ENCODE measurements at places on chromosomes 1 and 21.

GRCh38 chr1:3561702-3562101, 49.6 kb downstream of the MEGF6 start:
- no peak for DNase-seq

DNA sequence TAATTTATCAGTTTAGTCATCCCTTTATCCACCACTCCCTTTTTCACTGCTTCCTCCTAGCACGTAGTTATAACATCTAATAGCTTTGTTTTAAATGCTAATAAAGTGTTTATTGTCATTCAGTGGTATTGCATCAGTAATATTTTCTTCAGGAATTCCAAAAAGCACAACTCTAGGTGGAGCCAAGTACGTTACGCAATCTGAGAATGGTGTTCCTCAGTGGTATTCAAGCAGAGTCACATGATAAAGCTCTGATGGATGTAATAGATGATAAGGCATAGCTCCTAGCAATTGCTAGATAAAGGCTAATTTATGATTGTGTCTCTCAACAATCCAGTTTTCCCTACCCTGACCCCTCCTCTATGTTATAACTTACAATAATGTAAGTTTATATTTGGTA, 494.6 kb upstream of the ADGRL4 start:
- no peak for DNase-seq

DNA sequence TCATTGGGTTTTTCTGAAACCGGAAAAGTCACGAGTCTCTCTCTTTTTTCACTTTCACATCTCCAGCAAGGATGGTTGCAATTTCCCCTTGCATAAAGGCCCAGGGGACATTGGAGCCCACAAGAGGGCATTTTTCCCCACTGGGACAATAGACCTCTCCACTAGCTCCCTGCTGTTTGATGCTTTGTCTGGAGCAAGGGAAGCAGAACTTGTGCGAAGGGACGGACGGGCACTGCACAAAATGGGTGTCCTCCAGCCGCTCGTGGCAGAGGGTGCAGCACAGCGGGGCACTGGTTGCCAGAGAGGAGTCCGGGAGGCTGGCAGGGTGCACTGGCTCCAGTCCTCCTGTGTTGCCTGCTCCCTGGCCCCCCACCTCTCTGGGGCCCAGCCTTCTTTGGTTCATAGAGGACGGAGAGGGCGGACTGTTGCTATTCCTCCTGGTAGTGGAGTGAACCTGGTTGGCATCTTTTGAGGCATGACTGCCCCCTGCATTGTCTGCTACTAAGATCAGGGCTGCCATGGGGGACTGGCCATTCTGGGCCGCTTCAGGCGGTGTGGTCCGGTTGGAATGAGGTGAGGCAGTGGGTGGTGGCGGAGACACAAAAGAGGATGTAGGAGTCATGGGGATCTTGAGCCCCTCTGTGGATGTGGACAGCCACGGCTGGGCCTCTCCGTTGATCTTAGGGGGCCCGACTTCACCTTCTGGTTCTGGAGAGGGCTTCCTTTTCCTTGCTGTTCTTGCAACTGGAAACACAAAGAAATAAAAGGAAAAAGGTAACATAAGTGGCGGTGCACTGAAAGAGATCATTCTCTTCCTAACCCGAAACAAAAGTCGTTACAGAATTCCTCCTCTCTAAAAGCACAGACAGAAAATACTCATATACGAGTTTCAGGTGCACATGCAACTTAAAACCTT, 2.6 kb downstream of the IRF2BP2 start:
- no peak for DNase-seq

DNA sequence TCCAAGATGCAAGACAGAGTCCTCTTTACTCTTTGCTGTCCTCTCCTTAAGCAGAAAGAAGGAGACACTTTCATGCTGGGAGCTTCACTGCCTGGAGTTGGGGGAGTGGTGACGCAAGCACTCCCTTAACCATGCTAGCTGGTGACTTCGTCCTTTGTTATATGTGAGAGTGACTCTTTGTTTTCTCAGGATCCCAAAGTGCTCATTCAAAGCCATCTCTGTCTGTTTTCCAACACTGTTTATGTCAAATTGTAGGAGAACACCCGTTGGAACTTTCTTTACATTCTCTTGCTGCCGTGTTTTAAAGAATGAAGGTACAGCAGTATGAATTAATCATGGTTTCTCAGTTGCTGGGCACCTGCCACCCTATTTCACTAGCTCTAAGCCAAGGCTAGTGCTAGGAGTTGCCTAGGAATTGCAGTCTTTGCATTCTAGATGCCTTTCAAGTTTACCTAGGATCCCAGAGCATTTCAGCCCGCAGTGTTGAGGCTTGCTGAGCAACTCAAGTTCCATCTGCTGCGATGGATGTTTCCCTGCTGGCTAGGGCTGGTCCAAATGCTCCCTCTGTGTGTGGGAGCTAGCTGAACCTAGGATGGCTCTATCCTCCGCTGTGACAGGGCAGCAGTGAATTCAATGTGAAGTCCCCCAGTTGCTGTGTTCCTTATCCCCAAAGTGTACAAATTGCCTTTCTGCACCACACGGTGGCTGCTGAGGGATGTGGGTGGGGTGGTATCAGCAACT, 82.6 kb upstream of the GPR52 start:
- no peak for DNase-seq

GRCh38 chr1:178284058-178284457, 190.2 kb downstream of the RASAL2 start:
- DNase-seq = no peak

DNA sequence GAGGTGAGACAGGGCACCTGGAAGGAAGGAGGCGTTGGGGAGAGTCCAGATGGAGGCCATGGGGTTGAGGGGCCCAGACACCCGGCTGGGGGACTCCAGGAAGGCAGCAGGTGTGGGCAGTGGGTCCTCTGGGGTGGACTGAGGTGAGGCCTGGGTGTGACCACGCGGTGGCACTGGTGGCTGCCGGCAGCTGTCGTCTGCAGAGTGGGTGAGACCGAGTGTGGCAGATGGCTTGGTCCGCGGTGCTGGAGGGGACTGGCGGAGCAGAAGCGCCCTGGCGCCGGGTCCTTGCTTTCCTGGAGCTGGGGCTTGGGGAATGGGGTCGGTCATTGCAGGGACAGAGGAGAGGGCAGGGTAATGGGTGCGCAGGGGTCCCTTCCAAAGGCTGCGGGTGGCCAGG, 12.5 kb downstream of the AGRN start:
- no peak for DNase-seq

- DNase-seq = no peak
Observed at GRCh38 chr1:37865348-37866120, 6.1 kb upstream of the MTF1 start.

DNA sequence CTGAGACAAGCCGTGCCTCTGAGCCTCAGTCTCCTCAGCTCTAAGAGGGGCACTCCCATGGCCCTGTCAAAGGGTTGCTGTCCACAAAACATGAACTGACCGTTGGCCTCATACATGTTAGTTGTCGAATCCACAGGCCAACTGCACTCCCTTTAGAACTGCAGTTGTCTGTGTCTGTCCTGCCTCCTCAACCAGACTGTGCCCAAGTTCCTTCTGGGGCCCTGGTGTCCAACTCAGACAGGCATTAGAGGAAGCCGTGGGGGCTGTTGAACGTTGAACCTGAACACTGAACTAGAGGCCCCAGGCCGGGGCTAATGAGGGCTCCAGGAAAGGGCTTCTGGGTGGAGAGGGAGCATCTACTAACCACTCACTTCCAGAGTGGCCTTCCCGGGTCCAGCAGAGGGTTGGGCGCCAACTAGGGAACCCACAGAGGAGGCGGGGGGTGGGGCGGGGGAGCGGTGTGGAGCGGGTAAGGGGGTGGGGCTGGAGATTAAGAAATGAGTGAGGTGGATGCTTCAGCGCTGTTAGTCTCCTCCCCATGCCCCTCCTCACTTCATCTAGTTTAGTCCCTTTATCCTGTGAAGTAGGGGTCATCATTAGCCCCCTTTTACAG, at the start of gene RAB42:
TSS of gene RAB42 (plus strand) at position 558 of the 613 bp plus-strand sequence. CDS start 247 bp downstream, outside the sequence.
- DNase-seq = no peak

DNA sequence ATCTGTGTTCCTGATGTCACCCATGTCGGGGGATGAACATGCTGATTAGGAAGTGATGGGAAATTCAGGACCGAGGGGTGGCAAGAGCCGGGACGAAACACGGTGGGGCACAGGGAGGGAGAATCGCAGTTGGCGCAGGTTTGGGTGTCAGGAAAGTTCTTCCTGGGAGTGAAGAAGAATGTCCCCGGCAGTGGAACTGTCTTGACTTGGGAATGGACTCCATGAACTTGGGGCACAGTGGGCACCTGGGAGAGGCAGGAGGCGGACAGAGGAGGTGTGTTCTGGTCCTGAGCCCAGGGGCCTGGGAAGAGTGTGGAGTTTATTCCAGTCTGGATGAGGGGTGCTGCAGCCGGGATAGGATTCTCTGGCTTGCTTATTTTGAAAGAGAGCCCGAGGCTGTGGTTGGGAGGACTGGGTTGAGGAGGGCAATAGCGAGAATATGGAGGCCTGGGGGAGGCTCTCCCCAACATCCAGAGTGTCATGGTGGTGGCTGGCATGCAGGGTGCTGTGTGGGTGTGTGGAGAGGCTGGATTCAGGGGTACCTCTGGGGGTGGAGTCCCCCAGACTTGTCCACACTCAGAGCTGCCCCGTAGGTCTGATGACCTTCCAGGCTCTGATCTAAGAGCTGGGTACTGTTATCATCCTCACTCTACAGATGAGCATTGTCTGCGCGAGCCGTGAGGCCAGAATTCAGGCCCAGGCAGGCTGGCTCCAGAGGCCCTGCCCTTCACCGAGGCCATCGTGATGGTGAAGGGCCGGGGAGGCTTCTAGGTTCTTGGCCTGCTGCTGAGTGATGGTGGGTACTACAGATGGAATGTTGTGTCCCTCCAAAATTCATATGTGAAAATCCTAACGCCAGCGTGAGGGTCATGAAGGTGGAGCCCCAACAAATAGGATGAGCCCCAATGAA, 274.5 kb upstream of the C1orf174 start:
- no peak for DNase-seq

DNA sequence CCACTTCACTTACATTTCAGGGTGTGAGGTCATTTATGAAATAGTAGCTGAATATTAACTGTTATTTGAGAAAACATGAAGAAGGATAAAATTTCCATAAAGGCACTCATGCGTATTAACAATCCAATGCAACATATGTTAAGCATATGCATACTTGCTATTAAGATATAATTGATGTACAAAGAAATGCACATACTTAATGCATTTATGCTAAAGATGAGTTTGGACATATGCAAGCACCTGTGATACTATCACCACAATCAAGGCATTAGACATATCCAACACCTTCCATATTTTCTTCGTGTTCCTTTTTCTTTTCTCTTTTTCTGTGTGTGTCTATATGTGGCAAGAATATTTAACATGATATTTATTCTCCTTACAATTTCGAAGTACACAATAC, 464.8 kb upstream of the BRINP3 start:
- no peak for DNase-seq

GRCh38 chr1:41791667-41792484, 126.8 kb downstream of the HIVEP3 start:
- no peak for DNase-seq

DNA sequence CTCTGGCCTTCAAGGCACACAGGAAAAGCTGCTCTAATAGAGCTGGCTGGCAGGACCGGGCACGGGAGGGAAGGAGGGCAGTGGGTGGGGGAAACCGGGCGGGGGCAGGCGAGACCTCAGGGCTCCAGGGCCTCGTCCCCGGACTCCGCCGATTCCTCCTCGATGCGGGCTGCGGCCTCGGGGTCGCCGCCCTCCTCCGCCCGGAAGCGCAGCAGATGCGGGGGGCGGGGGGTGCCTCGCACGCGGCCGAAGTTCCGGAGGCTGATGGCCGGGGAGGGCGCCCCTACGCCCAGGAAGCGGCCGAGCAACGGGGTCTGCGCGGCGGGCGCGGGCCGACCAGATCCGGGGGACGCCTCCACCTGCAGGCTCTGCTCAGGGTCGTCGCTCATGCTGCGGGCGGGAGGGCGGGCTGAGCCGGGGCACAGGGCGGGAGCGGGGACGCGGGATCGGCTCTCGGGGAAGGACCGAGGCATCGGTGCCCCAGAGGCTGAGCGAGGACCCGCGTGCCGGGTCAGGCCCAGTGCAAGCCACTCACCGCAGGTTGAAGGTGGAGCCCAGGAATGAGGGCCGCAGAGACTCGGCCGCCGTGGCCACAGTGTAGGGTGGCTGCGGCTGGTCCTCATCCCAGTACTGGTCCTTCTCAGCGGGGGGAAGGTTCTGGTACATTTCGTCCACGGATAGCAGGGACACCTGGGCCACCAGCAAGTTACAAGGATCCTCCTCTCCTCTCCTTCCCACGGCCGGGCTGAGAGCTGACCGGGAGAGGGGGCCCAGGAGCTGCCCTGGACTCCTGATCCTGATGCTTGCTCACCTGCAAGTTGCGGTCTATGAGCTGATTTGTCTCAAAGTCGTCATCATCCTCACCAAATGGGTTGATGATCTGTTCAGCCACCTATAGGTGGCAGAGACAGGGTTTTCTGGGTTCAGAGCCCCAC, 3.6 kb downstream of the BEST4 start:
- DNase-seq = no peak

GRCh38 chr1:241212628-241213027, 144.4 kb downstream of the RGS7 start:
- DNase-seq = no peak
